ENCODE measurements at places on chromosomes 4 and X.

DNA sequence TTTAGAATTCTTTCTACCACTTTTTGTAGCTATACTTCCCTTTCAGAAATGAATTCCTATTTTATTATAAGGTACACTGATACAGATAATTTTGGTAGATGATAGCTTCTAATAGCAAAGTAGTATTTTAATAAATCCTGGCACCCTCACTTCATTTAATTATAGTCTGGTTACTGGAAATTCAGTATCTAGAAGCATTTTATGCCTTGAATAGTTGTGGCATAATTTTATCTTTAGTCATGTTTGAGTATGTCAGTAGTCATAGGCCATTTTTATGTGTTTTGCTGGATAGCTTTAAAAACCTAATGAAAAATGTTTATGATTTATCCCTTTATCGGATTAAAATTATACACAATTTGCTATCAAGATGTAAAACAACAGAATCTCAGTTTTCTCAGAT, 92.3 kb downstream of the DIAPH2 start:
- DNase-seq = no peak

DNA sequence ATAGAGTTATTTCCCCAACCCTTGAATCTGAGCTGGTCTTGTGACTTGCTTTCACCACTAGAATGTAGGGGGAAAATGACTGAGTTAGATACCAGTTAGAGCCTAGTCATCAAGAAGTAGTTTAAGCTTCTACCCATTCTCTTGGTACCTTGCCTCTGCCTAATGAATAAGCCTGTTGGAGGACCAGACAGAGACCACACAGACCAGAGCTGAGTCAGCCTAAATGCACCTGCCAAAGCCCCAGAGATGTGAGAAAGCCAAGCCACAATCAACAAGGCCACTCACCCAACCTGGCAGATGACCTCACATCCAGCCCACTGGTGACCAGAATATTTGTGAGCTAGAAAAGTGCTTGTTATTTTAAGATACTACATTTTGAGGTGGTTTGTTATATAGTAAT, 85.2 kb upstream of the DCLK2 start:
- DNase-seq = no peak

DNA sequence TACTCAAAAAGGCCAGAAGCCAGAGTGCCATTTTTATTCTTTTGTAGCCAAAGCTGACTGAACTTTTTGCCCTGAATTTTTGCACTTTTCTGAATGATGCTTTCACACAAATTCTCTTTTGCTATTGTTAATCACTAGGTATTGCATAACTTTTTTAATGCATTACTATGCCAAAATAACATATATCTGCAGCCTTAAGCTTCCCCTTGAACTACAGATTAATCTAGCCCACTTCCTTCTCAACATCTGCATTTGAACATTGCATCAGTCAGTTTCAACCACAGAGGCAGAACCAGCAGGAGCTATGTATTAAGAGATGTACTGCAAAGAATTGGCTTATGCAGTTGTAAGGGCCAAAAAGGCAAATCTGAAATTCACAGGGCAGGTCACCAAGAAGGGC, 197.6 kb upstream of the GYPA start:
- no peak for DNase-seq

- DNase-seq = no peak
Measured at GRCh38 chr4:90317785-90318184, 190.6 kb downstream of the CCSER1 start.

DNA sequence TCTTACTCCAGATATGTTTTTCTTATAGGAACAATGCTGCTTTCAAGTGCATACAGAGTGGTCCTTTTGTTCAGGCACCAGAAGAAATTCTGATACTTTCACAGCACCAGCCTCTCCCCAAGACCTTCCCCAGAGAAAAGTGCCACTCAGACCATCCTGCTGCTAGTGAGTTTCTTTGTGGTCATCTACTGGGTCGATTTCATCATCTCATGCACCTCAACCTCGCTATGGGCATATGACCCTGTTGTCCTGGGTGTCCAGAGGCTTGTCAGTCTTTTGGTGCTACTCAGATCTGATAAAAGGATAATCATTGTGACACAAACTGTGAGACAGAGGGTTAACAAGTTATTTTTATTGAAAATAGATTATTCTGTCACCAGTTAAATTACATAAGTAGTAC, 39.5 kb downstream of the WDR13 start:
- no peak for DNase-seq

DNA sequence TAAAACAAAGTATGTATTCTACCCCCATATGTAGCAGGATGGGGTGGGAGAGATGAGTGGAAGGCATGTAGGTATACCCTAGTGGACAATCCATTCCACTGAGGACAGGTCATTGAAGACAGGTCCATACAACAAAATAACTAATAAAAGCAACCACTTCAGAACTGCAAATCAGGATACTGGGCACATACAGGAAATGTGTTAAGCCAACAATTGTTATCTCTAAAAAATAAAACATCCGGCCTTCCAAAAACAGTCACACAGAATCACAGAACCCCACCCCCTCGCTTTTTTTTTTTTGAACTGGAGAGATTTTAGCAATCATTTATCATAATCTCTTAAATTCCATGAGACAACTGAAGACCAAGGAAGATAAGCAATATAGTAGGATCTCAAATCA, 112.9 kb downstream of the FRYL start:
- no peak for DNase-seq

DNA sequence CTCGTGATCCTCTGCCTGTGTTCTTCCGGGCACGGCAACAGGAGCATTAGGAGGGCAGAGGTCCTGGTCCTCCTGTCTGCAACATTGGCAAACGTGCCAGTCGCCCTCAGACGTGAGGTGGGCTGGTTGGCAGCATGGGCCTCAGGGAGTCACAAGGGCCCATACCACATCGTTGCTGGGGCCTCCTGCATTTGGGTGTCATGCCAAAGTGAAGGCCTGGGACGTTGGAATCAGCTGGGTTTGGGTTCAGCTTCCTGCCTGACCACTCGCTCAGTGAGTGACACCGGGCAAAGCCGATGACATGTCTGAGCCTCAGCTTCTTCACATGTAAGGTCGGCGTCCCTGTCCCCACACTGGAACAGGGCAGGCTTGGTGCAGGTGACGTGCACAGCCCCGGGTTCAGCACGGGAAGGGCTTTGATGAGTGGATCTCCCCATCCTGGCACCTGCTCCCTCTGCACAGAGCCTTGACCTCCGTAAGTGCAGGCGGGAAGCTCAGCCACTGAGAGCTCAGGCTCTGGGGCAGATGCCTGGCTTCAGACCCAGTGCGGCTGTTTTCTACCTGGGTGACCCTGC, 91.6 kb downstream of the PSAPL1 start:
- no peak for DNase-seq

GRCh38 chrX:129522184-129523078, 859 bp downstream of the SMARCA1 start:
- peak; percentile 79 for DNase-seq

- DNase-seq = no peak
Measured at GRCh38 chrX:124393238-124393637, 46.9 kb downstream of the SH2D1A start.

GRCh38 chr4:2008921-2009650, at the start of gene NELFA:
NELFA (minus strand) TSS chr4:2008974; CDS start chr4:2008959, 15 bp downstream.
- peak; percentile 93 for DNase-seq

GRCh38 chr4:2254665-2255500, 7.0 kb downstream of the MXD4 start:
- DNase-seq = no peak

DNA sequence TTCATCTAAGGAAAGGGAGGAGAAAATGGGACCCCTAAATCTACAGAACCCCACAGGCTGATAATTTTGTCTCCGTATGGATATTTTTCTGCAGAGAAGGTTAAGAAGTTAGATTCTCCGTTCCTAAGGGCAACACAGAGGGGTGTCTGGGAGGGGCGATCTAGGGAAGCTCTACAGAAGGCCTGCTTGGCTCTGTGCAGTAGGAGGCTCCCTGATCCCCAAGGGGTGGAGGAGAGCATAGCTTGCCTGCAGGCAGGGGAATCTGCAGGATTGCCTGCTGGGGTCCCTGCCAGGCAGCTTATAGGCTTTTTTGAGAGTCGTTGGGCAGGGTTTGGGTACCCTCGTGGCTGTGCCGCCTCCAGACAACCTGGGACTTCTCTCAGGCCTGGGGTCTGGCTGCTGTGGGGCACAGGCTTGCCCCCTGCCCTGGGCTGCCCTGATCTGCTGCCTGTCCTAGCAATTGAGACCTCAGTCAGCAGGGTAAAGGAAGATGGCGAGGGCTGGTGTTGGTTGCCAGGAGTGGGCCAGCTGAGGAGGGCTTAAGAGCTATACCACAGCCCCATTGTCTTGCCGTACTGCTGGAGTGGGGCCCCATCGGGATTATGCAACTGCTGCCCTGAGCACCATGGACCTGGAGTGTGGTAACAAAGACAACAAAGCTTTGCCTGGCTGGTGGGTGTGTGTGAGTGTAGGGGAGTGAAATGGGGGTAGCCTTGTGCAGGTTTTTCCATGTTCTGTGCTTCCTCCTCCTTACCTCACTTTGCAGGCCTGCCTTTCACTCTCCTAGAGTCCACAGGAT, 74.1 kb downstream of the EFNB1 start:
- DNase-seq = no peak

- no peak for DNase-seq
Measured at GRCh38 chr4:53365121-53365485, 758 bp downstream of the SCFD2 start.

Measured in nephron progenitor cell (in vitro differentiated cells).